ENCODE measurements at places on chromosomes 5 and 9.
A peak's percentile ranks its signal among the peaks of the same experiment; 100 is the strongest.

DNA sequence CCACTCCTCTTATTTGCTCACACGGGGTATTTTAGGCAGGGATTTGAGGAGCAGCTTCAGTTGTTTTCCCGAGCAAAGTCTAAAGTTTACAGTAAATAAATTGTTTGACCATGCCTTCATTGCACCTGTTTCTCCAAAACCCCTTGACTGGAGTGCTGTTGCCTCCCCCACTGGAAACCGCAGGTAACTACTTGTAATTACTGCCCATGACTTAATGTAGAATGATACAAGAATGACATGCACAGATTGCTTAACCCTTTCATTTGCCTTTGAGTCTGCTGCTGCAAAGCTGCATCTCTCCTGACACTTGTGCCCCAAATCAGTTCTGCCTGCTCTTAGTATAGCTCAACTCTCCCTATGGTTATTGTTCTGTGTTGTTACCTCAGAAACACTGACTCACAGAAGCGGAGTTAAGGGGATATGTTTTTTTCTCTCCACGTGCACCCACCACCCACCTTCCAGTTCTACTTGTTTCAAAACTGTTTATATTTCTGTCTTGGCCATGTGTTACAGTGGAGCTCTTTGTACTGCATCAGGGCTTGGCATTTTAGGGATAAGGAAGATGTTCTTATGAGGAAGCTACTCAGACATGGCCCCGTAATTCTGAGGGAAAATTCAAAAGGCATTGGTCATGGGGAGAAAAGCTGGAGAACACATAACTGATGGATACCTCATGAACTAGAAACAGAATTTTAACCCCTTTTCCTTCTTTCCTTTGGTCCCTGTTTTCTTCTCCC, 2.3 kb downstream of the ADRB2 start:
- DNase-seq, result no peak

- DNase-seq, result no peak
These were observed 101.4 kb upstream of the STC2 start for GRCh38 chr5:173429489-173430150.

- DNase-seq, result no peak
These were observed 1.9 kb upstream of the ORM2 start for GRCh38 chr9:114327749-114328148.

DNA sequence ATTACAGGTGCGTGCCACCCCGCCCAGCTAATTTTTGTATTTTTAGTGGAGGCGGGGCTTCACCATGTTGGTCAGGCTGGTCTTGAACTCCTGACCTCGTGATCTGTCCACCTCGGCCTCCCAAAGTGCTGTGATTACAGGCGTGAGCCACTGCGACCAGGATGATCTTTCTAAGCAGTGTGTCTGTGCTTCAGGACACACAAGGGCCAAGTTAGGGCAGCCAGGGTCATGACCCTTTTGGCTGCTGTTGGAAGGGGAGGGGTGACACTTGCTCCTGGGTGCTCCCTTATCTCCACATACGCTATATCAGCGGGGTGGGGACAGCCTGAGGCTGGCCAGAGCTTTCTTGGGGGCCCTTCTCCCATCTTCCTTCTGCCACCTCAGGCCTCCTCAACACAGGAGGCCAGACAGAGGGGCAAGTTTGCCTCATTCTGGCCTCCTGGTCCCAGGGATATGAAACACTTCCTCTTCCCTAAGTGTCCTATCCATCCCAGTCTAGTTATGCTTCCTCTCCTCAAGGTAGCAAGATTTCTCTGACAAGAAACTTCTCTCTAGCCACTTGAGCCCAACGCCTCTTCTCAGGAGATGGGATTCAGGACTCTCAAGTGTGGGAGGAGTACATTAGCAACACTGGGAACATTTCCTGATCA, 1.9 kb upstream of the ZNF79 start:
- no peak for DNase-seq

DNA sequence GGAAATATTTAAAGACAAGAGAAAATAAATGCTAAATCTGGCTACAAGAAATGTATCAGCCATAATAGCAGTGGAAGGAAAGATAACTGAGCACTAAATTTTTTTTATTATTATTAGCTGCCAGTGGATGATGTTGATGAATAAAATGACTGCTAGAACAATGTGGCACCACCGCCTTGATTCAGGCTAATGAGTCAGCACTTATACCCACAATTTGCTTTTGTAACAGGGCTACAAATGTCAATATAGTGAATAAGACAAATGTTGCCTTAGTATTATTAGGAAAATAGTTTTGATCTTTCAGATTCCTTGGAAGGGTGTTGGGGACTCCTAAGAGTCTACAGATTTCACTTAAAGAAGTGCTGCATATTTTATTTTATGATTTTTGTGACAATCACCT, 555.2 kb upstream of the GRAMD2B start:
- no peak for DNase-seq

- no peak for DNase-seq
These were observed 44.2 kb downstream of the NACC2 start for GRCh38 chr9:136050701-136051452.

GRCh38 chr5:96816411-96816939, 8.7 kb upstream of the ERAP1 start:
- peak; percentile 81 for DNase-seq

DNA sequence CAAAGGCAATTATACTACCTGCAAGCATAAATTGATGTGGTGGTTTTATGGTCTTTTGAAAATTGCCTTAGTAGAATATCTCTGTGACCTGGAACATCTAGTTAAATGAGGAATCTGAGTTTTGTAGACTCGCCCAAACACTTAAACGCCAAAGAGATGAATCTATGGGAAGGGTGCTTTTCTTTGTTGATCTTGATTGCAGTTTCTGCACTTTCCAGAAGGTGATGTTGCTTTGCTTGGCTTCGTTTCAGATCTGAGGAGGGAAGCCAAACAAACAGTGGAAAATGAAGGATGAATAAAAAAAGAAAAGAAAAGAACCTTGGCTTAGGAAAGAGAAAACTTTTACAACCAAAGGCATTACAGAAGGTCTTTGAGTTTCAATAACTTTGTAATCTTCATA, 1021.2 kb downstream of the NR2F1-AS1 start:
- DNase-seq, result no peak

GRCh38 chr9:84592918-84593317, 76.6 kb upstream of the NTRK2 start:
- DNase-seq, result no peak

DNA sequence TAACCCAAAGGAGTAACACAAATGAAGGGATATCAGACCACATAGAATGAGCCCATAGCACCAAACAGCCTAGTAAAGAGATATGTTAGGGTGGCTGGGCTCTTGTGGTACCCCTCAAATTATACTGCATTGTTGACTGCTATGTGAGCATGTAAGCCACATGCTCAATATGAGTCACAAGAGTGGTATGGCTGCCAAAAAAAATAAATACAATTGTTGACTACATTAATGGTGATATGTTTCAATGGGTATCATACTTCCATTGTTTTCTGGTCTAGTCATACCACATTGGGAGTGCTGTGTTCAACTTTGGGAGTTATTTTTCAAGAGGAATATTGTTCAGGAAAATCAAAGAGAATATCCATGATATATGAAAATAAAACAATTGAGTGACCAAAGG, 162.4 kb upstream of the PIK3R1 start:
- no peak for DNase-seq

- no peak for DNase-seq
These were observed 770.2 kb upstream of the DMAC1 start for GRCh38 chr9:8569823-8570222.

- no peak for DNase-seq
These were observed 336.8 kb upstream of the SLC30A5 start for GRCh38 chr5:68757006-68757405.

DNA sequence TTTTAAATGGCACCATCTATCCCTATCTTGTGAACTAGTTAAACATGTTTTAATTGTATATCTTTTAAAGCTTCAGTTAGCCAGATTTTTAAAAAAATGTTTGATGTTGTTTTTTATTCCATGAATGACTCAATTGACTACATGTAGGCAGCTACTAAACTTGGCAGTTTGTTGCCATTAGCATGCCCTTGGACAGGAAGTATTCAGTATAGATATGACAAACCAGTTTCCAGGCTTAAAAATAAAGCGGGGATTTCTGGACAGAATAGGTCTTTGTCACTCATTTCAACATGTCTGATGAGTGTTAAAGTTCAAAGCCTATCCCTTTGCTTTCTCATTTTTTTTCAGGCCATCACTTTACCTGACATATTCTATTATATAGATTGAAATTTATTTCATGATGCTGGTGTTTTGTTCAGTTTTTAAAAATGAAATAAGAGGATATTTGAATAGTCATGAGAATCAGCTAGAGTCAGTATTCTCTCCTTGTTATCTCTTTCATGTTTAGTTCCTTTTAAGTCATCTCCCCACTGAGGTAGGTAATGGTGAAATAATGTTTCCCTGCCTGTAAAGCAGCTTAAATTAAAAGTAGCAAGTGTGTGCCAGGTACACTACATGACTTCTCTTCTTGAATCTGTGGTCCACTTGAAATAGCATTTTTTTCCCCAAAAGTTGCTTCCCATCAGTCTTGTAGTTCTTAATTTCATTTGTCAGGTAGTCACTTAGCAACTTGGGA, 11.9 kb downstream of the TNFAIP8 start:
- DNase-seq, result peak; percentile 39

GRCh38 chr5:147520450-147520849, 10.6 kb upstream of the DPYSL3 start:
- DNase-seq, result no peak

- no peak for DNase-seq
These were observed 78.5 kb downstream of the CD180 start for GRCh38 chr5:67118050-67118620.

GRCh38 chr5:5141625-5142525, 1.7 kb downstream of the ADAMTS16 start:
- peak; percentile 41 for DNase-seq

DNA sequence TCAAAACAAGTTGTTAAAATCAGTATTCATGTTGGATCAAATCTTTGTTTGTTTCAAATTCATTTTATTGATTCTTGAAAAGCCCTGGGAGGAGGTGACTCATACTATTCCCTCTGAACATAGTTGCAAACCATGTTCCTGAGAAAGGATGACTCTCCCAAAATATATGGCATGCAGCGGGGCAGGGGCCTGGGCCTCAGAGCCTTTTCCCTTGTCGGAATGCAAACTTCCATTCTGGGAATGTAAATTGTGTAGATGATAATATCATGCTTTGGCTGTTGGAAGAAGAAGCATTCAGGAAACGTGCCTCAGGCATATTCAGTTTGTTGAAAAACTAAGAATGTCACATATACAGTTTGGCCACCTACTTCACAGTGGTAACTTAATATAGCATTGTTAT, 242.0 kb downstream of the AUH start:
- DNase-seq, result no peak

GRCh38 chr5:16931334-16932110, 4.6 kb downstream of the MYO10 start:
- no peak for DNase-seq

DNA sequence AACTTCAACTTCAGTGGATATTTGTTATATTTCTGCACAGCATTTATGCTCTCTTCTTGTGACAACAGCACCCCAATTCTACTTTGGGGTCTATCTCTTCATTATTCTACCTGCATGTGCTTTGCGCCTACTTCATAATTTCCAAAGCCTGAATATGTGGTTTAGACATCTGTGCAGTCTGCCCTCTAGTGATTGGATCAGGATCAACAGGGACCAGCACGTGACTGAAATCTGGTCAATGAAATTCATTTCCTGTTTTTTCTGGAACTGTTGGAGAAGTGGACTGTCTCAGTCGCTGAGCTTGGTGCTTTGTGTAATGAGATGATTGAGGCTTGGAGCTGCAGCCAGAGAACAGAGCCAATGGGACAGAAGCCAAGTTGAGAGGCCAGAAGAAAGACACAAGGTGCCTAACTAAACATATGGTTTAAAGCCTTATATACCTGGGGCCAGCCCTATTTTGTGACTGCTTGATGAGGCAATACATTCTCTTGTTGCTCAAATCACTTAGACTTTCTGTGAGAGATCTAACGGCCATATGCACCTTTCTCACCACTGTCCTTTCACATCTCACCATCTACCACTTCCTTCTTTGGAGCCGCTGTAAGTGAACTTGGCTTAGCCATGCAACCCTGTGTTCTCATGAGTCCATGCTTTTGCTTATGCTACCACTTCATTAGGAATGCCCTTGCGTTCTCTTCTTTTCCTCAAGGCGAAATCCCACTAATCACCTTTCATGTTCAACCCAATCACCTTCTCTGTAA, 68.8 kb upstream of the PPP2R2B start:
- DNase-seq, result no peak

- DNase-seq, result no peak
These were observed 62.4 kb downstream of the RAI14 start for GRCh38 chr5:34718516-34718915.

- no peak for DNase-seq
These were observed 281.7 kb upstream of the EFNA5 start for GRCh38 chr5:107952450-107952849.

DNA sequence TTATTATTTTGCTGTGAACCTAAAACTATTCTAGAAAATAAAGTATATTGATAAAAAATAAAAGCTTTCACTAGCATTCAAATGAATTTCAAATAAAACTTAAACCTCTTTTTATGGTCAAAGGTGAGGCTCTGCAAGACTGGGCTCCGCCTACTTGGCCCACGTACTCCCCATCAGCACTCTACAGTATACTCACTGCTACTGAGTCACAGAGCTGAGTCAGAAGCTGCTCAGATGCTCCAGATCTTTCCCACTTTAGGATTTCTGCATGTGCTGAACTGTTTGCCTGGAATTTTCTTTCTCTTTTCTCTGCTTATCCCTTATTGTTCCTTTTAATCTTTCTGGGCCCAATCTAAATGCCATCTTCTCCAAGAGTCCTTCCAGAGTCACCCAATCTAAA, 331.9 kb upstream of the CCNG1 start:
- DNase-seq, result no peak

DNA sequence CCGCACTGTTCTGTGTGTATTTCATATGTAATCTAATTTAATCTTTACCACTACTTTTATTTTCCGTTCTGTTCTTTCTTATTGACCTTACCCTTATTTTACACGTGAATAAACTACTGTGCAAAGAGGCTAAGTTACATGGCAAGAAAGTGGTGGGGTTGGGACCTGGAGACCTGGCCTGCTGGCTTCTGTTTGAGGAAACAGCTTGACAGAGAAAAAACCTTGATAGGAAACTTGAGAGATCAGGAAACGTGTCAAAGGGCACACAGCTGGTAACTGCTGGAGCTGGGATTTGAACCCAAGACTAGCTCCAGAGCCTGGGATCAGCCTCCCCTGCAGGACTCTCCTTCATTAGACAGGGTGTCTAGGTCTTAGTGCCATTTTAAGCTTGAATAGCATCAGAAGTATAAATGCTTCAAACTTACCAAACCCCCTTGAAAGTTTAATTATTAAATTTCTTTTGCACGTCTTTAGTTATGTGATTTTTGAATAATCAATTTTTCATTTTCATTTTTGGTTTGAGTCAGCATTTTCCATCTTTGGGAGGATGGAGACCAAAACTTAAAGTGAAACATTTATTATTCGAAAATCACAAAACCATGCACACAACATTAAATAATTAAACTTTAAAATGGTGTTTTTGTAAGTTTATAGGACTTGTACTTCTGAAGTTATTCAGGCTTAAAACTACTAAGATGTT, 129.5 kb downstream of the RGS3 start:
- DNase-seq, result no peak

GRCh38 chr9:88673886-88674285, 138.9 kb downstream of the NXNL2 start:
- no peak for DNase-seq

GRCh38 chr5:126754609-126755008, 22.3 kb upstream of the LMNB1 start:
- no peak for DNase-seq

- no peak for DNase-seq
These were observed 28.1 kb upstream of the ZNF462 start for GRCh38 chr9:106834888-106835287.
